Cardiac septum (tissue), 1 donor: ENCODE measurements at places on chromosomes 12 and 14. TPM values are rescaled to one million over a fixed set of nuclear protein-coding genes. Genes with fewer than 3 reads are reported as not detected.

Gene TAS2R50
- 0.97 TPM for total RNA-seq

Gene SDS
- 0.81 TPM for total RNA-seq

Gene SYNDIG1L
- total RNA-seq = not detected

Gene KRT85
- total RNA-seq = not detected

Gene CCDC177
- not detected for total RNA-seq

Gene FITM1
- 112 TPM for total RNA-seq

Gene TSPAN8
- not detected for total RNA-seq

Gene PTGDR
- 0.51 TPM for total RNA-seq

Gene C12orf42
- total RNA-seq = not detected

Gene HSPB8
- total RNA-seq = 529 TPM

Gene TAS2R42
- not detected for total RNA-seq

Gene HOXC5
- not detected for total RNA-seq

Gene GSC
- total RNA-seq = 0.43 TPM

Gene NGB
- not detected for total RNA-seq

Gene RNASE7
- not detected for total RNA-seq

Gene LBHD2
- total RNA-seq = not detected

Gene INHBC
- not detected for total RNA-seq

Gene SMCO2
- total RNA-seq = 0.38 TPM

Gene RFX4
- total RNA-seq = not detected
